ENCODE measurements at places on chromosomes 4 and X.

GRCh38 chr4:181323061-181323460 is 920.1 kb upstream of the TENM3 start:
- DNase-seq, result no peak

- no peak for DNase-seq
These were observed 1061.9 kb downstream of the FSTL5 start for GRCh38 chr4:161101881-161102280.

DNA sequence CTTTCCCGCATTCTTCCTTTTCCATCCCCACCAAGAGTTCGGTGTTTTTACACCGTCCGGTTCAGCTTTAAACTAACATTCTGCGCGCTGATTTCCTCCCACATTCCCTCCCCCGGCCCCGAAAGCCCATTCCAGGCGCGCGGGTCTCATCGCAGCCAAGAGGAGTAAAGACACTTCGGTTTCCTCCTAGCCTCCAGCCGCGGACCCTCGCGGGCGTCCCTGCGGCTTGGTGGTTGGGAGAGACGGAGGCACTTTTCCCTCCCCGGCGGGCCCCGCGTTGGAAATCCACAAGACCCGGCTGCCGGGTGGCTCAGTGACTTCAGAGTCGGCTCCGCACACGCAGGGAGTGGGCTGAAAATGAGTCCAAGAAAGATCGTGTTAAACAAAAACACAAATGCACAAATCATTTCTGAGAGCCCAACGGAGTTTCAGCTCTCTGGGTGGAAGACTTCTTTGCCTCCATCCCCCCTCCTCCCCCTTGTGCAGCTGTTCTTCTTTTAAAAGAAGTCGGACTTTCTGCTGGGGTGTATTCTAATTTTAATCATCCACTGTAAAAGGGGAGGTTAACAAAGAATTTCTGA is 2.0 kb upstream of the ARX start:
- no peak for DNase-seq

GRCh38 chrX:10282490-10282889 is 125.7 kb downstream of the CLCN4 start:
- no peak for DNase-seq

DNA sequence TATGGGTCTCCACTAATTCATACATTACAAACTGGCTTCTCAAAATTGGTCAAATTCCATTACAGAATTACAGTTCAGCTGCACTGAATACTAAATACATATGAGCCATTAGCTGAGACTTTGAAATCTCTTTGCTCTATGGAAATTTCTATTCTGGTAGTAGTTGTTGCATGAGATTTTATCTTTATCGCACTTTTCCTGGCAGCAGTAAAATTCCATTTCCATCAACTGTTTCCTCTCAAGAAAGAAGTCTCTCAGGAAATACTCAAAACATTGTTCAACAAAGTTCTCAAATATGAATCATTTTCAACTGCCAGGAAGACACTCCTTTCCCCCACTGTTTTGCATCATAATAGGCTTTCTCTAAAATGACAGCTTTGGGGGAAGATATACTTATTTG is 51.3 kb downstream of the ATP11C start:
- DNase-seq, result no peak

GRCh38 chr4:12409507-12410190 is 981.0 kb upstream of the HS3ST1 start:
- no peak for DNase-seq

- DNase-seq, result no peak
These were observed 57.3 kb upstream of the PRSS12 start for GRCh38 chr4:118410138-118410537.

DNA sequence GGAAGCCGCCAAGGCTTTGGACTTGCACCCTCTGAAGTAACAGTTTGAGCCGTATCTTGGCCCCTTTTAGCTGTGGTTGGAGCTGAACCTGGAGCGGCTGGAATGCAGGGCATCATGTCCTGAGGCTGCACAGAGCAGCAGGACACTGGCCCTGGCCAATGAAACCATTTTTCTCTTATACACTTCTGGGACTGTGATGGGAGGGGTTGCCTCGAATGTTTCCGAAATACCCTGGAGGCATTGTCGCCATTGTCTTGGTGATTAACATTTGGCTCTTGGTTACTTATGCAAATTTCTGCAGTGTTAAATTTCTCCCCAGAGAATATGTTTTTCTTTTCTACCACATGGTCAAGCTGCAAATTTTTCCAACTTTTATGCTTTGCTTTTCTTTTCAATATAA is 137.2 kb downstream of the MAGEC1 start:
- no peak for DNase-seq

DNA sequence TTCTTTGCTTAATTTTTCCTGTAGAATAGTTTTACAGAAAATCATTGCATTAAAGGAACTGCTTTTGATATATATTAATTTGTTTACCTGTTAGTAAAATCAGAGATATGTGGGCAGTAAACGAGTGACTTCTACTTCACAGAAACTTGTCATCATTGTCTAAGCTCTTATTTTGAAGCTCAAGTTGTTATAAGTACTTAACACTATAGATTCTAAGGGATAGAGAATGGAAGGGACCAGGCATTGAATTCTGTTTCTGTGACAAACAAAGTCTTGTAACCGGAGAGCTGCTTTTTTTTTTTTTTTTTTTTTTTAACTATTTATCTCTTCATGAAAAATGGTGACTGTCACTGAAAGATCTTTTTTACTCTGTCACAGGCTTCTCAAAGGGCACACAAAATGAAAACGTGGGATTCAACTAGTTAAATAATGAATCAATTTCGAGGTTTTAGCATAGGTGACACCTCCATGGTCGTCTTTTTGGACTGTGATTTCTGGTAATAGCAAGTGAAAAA is 14.4 kb downstream of the STK26 start:
- DNase-seq, result no peak

DNA sequence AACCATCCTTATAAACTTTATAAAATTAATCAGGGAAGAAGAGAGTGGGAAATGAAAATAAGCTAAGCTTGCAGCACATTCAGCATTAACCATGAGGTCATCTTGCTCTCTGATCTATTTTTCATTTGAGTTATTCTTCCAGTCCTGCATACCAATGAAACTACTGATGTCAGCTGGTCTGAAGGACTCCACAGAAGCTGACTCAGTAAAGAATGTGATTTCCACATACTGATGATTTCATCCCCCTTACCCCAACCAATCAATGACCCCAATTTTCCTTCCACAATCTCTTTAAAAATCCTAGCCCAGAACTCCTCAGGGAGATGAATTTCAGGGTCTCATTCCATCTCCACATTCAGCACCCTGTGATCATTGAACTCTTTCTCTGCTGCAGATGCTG is 18.8 kb upstream of the DSPP start:
- DNase-seq, result no peak

DNA sequence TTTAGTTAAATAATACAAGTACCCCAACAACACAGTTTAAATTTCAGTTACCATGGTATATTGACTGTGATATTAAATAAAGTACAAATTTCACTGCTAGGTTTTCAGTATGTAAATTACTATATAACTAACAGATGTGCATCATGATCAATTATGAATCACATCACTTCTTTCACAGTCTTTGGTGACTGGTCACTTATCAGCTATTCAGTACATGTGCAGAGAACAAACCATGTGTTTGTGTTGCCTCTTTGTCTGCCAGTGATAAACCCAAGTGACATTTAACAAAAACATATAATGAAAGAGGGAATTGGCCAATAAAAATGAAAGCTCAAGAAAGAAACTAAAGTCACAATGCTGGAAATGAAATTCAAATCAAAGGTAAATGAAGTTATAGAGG is 249.3 kb downstream of the CHIC1 start:
- DNase-seq, result no peak

- DNase-seq, result no peak
These were observed 26.3 kb upstream of the RASGEF1B start for GRCh38 chr4:81498046-81498445.

DNA sequence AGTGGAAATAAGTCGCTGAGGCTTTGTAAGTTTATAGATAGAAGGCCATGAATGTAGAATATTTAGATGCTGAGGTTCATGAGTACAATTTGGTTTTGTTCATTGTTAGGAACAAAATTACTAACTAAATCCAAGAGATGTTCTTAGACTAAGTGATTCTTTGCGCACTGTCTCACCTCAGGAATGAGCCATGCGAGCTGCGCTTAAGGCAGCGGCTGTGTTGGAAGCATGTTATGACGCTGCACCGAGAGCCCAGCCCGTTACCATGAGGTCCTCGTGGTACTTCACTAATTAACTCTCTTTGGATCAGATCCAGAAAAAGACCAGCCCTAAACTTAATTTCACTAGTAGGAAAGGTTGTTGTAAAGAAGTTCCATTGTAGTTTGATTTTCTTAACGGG is 166.2 kb downstream of the RAPGEF2 start:
- no peak for DNase-seq

DNA sequence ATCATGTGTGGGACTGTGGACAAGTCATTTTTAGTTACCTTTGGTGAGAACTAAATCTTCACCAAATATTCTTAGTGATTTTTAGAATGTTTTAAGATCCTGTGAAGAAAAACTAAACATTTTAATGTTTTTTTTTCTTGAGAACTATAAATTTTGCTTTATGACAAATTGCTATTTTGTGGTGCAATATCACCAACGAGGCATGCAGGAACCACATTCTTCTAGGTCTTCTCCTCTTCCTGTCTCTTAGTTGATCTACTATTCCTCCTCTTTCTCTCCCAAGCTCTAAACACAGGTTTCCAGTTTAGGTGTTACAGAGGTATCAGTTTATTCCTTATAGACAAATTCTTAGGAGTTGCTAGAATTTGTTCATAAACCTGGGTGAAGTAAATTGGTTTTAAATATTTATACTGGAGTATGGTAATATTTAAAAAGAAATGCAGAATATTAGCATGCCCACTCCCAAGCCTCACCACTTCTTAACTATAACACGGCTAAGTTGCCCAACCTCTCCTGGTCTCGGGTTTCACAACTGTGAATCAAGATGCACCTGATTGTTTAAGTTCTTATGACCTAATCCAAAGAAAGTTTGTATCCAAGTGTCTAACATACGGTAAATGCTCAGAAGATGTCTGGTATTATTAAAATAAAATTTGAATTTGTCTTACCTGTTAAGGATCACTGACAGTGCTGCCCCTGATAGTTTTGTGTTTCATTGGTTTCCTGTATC is 56.5 kb upstream of the CLNK start:
- DNase-seq, result no peak

GRCh38 chr4:90515191-90515590 is 388.0 kb downstream of the CCSER1 start:
- no peak for DNase-seq

- no peak for DNase-seq
These were observed 157.7 kb downstream of the SMIM20 start for GRCh38 chr4:26071688-26072087.
